ENCODE measurements at places on chromosomes 3 and 15. TPM values are rescaled to one million over a fixed set of nuclear protein-coding genes. Genes with fewer than 3 reads are reported as not detected.

TM4SF1 gene
- total RNA-seq: 146 TPM

ARHGEF26 gene
- 50.9 TPM for total RNA-seq

RFC4 gene
- 8.4 TPM for total RNA-seq

IL5RA gene
- total RNA-seq: 5.6 TPM

PATL2 gene
- total RNA-seq: 4.5 TPM

EEFSEC gene
- 15.6 TPM for total RNA-seq

ULK4 gene
- total RNA-seq: 11.4 TPM

IQCB1 gene
- 19.6 TPM for total RNA-seq

TAGLN3 gene
- 0.44 TPM for total RNA-seq

CCDC13 gene
- 2.5 TPM for total RNA-seq

DIPK2A gene
- 22.4 TPM for total RNA-seq

SLC24A5 gene
- total RNA-seq: not detected

CCDC191 gene
- total RNA-seq: 6.4 TPM

SENP8 gene
- 3.6 TPM for total RNA-seq

ACAN gene
- total RNA-seq: 0.12 TPM

CHST13 gene
- total RNA-seq: 1.5 TPM

ROPN1B gene
- total RNA-seq: 0.50 TPM

ACKR2 gene
- 5.3 TPM for total RNA-seq

CYP8B1 gene
- not detected for total RNA-seq

CCDC33 gene
- total RNA-seq: 5.9 TPM

CORO2B gene
- 6.8 TPM for total RNA-seq

ACTR8 gene
- 26.0 TPM for total RNA-seq

QTRT2 gene
- 22.2 TPM for total RNA-seq

SCN5A gene
- total RNA-seq: 0.24 TPM

CASR gene
- not detected for total RNA-seq

CCK gene
- not detected for total RNA-seq

NR1I2 gene
- 0.21 TPM for total RNA-seq

CISH gene
- total RNA-seq: 48.8 TPM

Measured in lower lobe of right lung (tissue), 2 donors.